Ammon's horn (tissue), 1 donor: ENCODE measurements at places on chromosomes 12 and 14.

- no peak for DNase-seq
Measured at GRCh38 chr14:23432102-23432925, 3.1 kb downstream of the MYH7 start.

- no peak for DNase-seq
Measured at GRCh38 chr14:93039649-93040315, 75.9 kb downstream of the ITPK1 start.

GRCh38 chr12:95074766-95075165 is 1.3 kb upstream of the NR2C1 start:
- DNase-seq: peak; percentile 27

DNA sequence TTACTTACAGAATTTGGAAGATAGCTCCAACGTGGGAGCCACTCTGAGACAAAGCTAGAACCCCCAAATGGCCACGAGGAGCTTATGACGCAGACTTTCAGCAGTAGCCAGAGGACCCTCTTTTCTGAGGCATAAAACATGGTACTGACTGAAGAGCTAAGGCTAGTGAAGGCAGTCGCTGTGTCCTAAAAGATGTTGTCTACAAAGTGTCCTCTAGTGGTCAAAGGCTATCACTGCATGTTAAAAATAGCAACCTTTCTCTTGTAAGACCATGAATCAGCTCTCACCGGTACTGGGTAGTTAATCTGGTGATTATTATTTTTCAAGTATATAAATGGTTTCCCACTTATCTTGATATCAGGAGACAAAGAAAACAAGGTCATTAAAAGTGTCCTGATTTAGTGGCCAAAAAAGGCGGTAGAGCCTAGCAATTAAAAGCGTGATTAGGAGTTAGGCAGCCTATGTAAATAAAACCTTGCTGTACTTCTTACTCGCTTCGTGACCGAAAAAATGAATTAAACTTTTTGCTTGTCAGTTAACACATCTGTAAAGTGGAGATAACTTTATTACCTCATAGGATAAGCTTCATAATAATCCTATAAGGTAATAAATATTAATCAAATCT is 47.0 kb upstream of the LGR5 start:
- DNase-seq: peak; percentile 67

GRCh38 chr12:84607170-84607819 is 305.3 kb downstream of the SLC6A15 start:
- no peak for DNase-seq

GRCh38 chr14:72104011-72104613 is 171.9 kb downstream of the RGS6 start:
- DNase-seq: no peak

DNA sequence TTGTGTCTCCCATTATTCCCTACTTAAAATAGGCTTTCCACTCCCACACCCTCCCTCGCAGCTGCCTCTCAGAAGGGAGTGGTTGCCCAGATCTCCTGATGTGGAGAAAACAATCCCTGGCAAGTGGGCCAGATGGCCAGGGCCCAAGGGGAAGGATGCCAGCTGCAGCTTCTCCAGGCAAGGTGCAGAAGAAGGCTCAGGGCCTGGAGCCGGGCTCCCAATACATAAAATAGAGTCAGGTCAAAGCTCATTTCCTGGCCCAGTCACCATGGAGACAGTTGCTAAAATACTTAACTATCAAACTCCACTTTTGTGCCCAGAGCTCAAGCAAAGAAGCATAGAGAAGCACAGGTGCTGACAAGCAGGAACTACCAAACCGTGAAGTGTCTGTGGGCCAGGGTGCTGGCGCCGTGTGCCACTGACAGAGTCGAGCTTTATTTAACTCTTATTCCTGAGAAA is 45.7 kb upstream of the ITPR2 start:
- peak; percentile 40 for DNase-seq

- DNase-seq: no peak
Measured at GRCh38 chr14:39097159-39097558, 5.9 kb downstream of the SEC23A start.
